ENCODE measurements at places on chromosomes 6 and 20. TPM values are rescaled to one million over a fixed set of nuclear protein-coding genes. Genes with fewer than 3 reads are reported as not detected.

OPRL1 gene
- 2.3 TPM for total RNA-seq

PPP1R18 gene
- 52.0 TPM for total RNA-seq

MYCT1 gene
- total RNA-seq: 0.47 TPM

EEF1A2 gene
- total RNA-seq: 0.47 TPM

ZC3H12D gene
- total RNA-seq: not detected

SYCP2L gene
- total RNA-seq: 0.08 TPM

RREB1 gene
- 12.4 TPM for total RNA-seq

GSS gene
- 66.1 TPM for total RNA-seq

ZNF334 gene
- total RNA-seq: 1.3 TPM

PLCB4 gene
- 1.1 TPM for total RNA-seq

SCUBE3 gene
- 1.4 TPM for total RNA-seq
